Thoracic aorta (tissue), 2 donors: ENCODE measurements at places on chromosomes 1 and 21. TPM values are rescaled to one million over a fixed set of nuclear protein-coding genes. Genes with fewer than 3 reads are reported as not detected.

The ADAMTS5 gene
- total RNA-seq: 5.8 TPM

The CD1C gene
- total RNA-seq: not detected

The COL9A2 gene
- 36.4 TPM for total RNA-seq

The ARID4B gene
- total RNA-seq: 50.2 TPM

The DEPDC1 gene
- not detected for total RNA-seq

GRCh38 chr1:83927701-83928100 lies 71.2 kb downstream of the TTLL7 start:
- H3K4me1 ChIP-seq: peaks cover 16% of the 10 kb centered on the region
- peak overlapping the region; percentile 9 for H3K27ac ChIP-seq
- DNase-seq: no peak
- H3K4me3 ChIP-seq: no peak overlapping the region

DNA sequence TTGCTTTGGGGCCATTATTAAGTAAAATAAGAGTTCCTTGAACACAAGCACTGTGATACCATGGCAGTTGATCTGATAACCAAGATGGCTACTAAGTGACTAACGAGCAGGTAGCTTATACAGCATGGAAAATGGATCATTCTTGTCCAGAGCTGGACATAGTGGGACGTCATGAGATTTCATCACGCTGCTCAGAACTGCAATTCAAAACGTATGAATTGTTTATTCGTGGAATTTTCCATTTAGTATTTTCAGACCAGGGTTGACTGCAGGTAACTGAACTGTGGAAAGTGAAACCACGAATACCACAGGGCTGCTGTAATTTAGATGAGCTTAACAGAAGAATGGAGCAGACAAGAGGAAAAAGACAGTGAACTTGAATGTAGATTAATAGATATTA lies 38.9 kb downstream of the CCDC18 start:
- no peak overlapping the region for H3K4me3 ChIP-seq
- no peak overlapping the region for H3K27ac ChIP-seq
- H3K36me3 ChIP-seq: no peaks in the 10 kb centered on the region
- no peaks in the 10 kb centered on the region for H3K27me3 ChIP-seq
- no peak for DNase-seq
- H3K4me1 ChIP-seq: no peaks in the 10 kb centered on the region

GRCh38 chr1:202713110-202713509 lies 2.9 kb upstream of the SYT2 start:
- H3K27ac ChIP-seq: no peak overlapping the region
- no peaks in the 10 kb centered on the region for H3K36me3 ChIP-seq
- DNase-seq: no peak
- no peak overlapping the region for H3K4me3 ChIP-seq

DNA sequence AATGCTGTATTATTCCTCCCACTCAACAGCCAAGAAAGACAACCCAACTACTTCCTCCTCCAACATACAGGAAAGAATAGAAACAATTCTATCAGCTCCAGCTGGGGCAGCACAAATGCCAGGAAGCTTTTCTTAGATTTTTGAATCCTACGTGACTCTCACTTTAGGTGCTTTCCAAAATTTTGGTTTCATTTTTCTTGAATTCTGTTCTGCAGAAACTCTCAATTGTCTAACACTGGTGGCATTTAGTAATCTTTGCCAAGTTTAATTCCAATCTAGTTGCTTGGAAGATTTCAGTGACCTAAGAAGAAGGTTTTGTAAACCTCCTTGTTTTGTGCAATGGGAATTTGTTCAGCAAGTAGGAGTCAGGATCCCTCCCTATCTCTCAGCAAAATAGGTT lies 37.1 kb upstream of the DOCK7 start:
- no peak for DNase-seq
- H3K27ac ChIP-seq: peak overlapping the region; percentile 56
- no peaks in the 10 kb centered on the region for H3K27me3 ChIP-seq

GRCh38 chr1:239446611-239447010 lies 60.2 kb downstream of the CHRM3 start:
- no peak for DNase-seq
- no peaks in the 10 kb centered on the region for H3K4me1 ChIP-seq
- H3K27ac ChIP-seq: no peak overlapping the region
- H3K36me3 ChIP-seq: no peaks in the 10 kb centered on the region

DNA sequence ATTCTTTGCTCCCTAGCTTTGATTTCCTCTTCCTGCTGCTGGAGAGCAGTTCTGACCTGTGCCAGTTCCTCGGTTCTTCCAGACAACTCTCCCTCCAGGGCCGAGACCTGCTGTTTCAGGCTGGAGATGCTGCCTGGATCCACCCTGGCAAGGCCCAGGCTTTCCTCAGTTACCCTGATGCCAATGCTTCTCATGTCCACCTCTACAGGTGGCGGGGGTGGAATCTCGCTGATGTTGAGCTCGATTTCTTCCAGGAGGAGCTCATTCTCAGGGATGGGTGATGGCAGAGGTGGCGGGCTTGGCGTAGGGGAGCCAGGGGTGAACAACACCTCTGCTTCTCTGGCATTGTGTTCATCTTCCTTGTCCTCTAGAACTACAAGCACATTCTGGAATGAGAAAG lies 45.3 kb downstream of the KANK4 start:
- DNase-seq: no peak
- H3K27me3 ChIP-seq: no peaks in the 10 kb centered on the region
- no peaks in the 10 kb centered on the region for H3K36me3 ChIP-seq
- H3K27ac ChIP-seq: no peak overlapping the region
- no peaks in the 10 kb centered on the region for H3K4me1 ChIP-seq

GRCh38 chr1:109474697-109475096 lies 8.4 kb downstream of the SYPL2 start:
- no peak for DNase-seq
- H3K4me1 ChIP-seq: no peaks in the 10 kb centered on the region
- peaks cover 3% of the 10 kb centered on the region for H3K36me3 ChIP-seq

GRCh38 chr1:237756304-237756967 lies 134.3 kb downstream of the ZP4 start:
- H3K4me3 ChIP-seq: no peak overlapping the region
- no peak overlapping the region for H3K27ac ChIP-seq
- H3K27me3 ChIP-seq: no peaks in the 10 kb centered on the region
- no peaks in the 10 kb centered on the region for H3K36me3 ChIP-seq
- no peaks in the 10 kb centered on the region for H3K4me1 ChIP-seq
- DNase-seq: no peak

GRCh38 chr1:224629965-224630364 lies 13.8 kb downstream of the CNIH3 start:
- no peak for DNase-seq
- no peaks in the 10 kb centered on the region for H3K36me3 ChIP-seq
- H3K4me1 ChIP-seq: no peaks in the 10 kb centered on the region
- no peak overlapping the region for H3K27ac ChIP-seq
- no peaks in the 10 kb centered on the region for H3K27me3 ChIP-seq

- H3K4me3 ChIP-seq: no peak overlapping the region
- H3K27me3 ChIP-seq: no peaks in the 10 kb centered on the region
- H3K27ac ChIP-seq: no peak overlapping the region
Observed at GRCh38 chr1:56489695-56490094, 89.7 kb downstream of the PLPP3 start.

GRCh38 chr1:7300893-7301663 lies 470.0 kb upstream of the VAMP3 start:
- H3K36me3 ChIP-seq: no peaks in the 10 kb centered on the region
- no peak overlapping the region for H3K27ac ChIP-seq
- H3K4me3 ChIP-seq: no peak overlapping the region

GRCh38 chr1:25945761-25946160 lies 39.5 kb upstream of the STMN1 start:
- no peaks in the 10 kb centered on the region for H3K4me1 ChIP-seq
- no peak for DNase-seq
- no peak overlapping the region for H3K4me3 ChIP-seq
- no peaks in the 10 kb centered on the region for H3K27me3 ChIP-seq
- no peak overlapping the region for H3K27ac ChIP-seq

- H3K4me1 ChIP-seq: no peaks in the 10 kb centered on the region
- H3K27ac ChIP-seq: no peak overlapping the region
- no peaks in the 10 kb centered on the region for H3K27me3 ChIP-seq
- DNase-seq: no peak
Observed at GRCh38 chr1:5770981-5771765, 221.1 kb downstream of the NPHP4 start.
